ENCODE measurements at places on chromosomes 13 and 19.

DNA sequence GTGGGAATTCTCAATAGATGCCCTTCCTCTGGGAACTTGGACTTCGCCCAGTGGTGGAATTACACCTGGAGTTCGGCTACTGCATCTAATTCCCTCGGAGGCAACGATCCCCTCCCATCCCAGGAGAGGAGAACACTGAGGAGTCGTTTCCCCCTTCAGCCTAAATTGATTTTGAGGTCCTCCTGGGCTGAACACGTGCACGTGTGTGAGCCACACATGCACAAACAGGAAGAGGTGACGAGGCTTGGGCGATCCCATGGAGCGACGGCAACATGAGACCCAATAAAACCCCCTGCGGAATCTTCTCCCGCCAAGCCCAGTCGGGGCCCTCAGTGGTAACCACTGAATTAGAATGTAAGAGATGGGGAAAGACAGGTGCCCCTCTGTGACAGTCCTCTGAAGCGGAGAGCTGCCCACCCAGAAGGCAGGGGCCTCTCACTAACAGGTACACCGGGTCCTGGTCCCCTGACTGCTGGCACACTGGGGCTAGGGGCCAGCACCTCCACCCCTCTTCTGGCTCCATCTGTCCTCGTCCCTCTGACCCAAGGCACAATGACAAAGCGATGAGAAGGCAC is 4.5 kb downstream of the MLLT1 start:
- DNase-seq: no peak

DNA sequence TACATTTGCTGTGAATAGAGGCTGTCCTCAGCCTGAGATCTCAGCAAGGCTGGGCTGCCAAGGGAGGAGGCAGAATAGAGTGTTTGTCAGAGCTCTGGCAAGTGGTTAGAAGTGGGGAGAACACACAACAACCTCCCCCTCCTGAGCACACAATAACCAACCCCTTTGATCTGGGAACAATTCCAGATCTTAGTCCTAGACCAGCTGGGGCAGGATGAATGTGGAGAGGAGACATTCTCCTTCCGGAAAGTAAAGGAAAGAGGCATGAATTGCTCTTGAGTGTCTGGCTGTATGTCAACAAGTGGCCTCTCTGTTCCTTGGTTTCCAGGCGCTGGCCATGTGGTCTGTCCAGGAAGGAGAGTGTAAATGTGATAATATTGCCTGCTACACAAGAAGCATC is 114.9 kb upstream of the TMTC4 start:
- DNase-seq: no peak

- no peak for DNase-seq
Measured at GRCh38 chr13:102309110-102309509, 92.7 kb downstream of the FGF14 start.

DNA sequence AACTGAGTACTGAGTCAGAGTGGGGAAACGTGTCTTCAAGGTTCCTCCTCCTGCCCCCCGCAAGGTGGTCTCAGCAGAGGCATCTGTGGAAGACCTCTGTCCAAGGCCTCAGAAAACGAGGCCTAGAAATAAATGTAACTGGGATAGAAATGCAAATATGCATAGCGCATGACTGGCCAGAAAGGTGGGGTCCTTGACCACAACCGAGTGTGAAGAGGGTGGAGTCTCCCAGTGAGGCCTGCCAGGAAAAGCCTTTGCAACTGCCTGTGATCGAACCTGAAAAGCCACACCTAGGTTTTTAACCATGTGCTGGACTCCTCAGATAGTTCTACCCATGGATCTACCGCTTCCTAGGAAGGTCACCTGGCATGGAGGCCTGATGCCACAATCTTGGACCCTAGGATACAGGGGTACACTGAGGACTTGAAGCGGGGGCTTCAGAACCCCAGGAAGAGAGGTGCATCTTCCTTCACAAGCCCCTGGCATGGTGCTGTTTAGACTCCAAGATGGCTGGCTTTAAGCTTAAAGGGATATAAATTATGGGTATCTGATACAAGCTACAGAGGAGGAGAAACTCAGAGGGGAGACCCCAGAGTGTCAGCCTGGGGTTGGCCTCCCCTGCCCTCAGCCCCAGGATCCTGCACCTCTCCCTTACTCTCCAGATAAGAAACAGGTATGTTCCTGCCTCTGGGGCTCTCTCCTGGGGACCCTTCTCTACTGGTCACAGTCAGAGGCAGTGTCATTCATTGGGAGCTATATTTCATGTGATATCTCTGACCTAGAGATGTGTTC is 18.3 kb upstream of the SIGLEC6 start:
- no peak for DNase-seq

- no peak for DNase-seq
Measured at GRCh38 chr13:46753137-46753536, 43.8 kb downstream of the ESD start.

GRCh38 chr13:106445996-106446395 is 89.5 kb downstream of the EFNB2 start:
- DNase-seq: no peak

- no peak for DNase-seq
Measured at GRCh38 chr13:99261059-99261458, 2.9 kb upstream of the GPR18 start.

GRCh38 chr13:56907766-56908165 is 233.0 kb upstream of the PRR20A start:
- DNase-seq: no peak

DNA sequence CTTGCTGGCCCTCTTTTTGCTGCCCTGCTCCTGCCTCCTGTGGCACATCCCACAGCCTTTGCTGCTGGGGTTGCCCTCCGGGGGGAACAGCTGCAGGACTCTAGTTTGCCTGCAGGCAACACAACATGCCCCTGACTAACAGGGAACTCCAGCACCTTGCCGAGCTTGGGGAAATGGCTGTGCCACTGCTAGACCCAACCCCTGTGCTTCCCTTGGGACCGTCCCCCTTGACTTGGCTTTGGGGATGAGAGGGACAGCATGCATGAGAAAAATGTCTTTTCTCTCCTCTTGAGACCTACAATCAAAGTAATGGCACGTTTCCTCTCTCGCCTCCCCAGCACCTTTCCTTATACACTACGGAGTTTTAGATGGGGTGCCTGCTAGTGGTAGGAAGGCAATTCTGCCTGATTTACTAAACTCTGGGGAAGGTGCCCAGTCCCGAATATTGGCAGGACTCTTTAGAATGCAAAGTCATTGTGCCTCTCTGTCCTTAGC is 12.4 kb upstream of the VWA8 start:
- DNase-seq: no peak

GRCh38 chr13:49985129-49985528 is 11.7 kb upstream of the TRIM13 start:
- no peak for DNase-seq

GRCh38 chr19:50728084-50728737 is 5.0 kb downstream of the CLEC11A start:
- DNase-seq: peak; percentile 67
